ENCODE measurements at places on chromosomes 1 and 21. TPM values are rescaled to one million over a fixed set of nuclear protein-coding genes. Genes with fewer than 3 reads are reported as not detected.
A peak's percentile ranks its signal among the peaks of the same experiment; 100 is the strongest.

DNA sequence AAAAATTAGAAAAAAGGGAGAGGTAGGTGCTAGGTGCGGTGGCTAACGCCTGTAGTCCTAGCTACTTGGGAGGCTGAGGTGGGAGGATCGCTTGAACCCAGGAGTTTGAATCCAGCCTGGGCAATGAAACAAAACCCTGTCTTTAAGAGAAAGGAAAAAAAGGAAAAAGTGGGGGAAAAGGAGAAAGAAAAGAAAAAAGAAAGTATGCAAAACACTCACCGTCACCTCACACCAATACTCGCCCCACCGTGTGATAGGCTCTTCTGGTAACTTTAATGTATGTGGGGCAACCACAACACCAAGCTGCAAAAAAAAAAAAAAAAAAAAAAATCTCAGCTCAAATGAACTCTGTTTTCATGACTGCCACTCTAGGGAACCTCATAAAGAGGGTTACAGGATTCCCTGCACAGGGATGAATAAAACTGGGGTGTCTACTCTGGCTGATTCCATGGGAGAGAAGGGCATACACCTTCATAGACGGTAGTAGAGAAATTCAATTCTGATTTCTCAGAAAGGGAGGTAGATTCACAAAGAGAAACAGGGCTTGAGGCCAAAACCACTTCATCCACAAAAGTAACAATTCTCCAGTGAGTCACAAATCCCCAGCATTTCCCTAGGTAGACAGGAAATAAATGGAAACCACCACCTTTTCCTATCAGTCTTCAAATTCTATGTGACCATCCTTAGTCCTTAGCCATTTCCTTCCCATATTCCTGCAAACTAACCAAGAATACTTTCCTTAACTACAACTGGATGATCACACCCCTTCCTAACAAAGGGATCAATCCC is 2.5 kb downstream of the MRPL9 start:
- H3K36me3 ChIP-seq: no peaks in the 10 kb centered on the region
- H3K27me3 ChIP-seq: no peaks in the 10 kb centered on the region
- H3K27ac ChIP-seq: no peak overlapping the region
- peaks cover 3% of the 10 kb centered on the region for H3K4me1 ChIP-seq
- no peak for DNase-seq

Gene TINAGL1
- polyA plus RNA-seq: 47.3 TPM

Gene SF3B4
- polyA plus RNA-seq: 24.3 TPM

DNA sequence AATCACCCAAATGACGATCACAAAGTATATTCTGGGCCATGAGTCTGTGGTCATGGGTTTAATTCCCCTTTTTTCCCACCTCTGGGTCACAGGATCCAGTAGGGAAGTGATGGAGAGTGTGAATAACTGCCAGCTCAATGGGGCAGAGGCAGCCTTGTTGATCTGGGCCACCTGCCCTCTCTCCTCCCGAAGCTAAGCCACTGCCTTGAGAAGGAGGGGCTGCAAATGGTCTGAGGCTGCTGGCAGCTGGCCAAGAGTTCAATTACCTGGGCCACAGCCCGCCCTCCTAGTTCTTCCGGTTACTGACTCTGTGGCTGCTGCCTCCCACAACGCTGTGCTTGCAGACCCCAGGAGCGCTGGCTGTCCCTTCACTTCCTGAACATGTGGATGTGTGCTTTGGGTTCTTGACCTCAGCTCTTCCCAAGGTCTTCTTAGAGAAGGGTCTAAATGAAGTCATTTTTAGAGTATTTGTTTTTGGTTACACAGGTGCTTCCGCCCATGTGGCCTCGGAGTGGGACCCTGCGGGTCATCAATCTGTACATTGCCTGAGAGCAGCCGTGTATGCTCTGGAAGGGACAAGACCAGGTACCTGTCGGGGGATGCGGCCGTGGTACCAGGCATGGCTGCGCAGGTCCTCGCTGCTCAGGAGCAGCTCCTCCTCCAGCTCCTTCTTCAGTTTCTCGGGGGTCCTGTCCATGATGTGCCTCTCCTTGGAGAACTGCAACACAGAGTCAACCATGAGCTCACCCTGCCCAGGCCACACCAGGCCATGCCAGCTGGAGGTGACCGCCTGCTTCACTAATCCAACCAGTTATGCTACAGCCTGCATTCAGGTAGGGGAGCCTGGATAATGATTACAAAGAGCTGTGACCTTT is 89.7 kb downstream of the BCAR3 start:
- no peak overlapping the region for H3K4me3 ChIP-seq
- H3K27ac ChIP-seq: peak overlapping the region; percentile 94
- H3K4me1 ChIP-seq: peaks cover 11% of the 10 kb centered on the region

- H3K36me3 ChIP-seq: no peaks in the 10 kb centered on the region
- no peaks in the 10 kb centered on the region for H3K4me1 ChIP-seq
- H3K27me3 ChIP-seq: no peaks in the 10 kb centered on the region
- no peak for DNase-seq
- no peak overlapping the region for H3K27ac ChIP-seq
Measured at GRCh38 chr1:67274623-67275325, 32.9 kb upstream of the IL12RB2 start.

Gene EDN2
- 8.3 TPM for polyA plus RNA-seq

DNA sequence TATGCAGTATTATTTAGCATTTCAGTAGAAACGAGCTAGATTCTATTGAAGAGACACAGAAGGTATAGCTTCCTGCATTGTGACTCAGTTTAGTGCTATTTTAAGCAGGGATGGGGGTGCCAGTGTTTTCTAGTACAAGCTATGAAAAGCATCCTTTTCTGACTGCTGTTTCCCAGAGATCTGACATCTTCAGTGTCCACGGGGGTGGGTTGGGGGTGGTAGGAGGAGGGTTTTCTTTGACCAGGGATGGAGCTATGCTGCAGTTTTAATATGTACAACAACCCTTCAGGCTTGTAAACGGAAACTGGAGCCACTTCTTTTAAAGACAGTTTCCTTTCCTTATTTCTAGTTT is 2.7 kb upstream of the NEGR1 start:
- peaks cover 6% of the 10 kb centered on the region for H3K4me1 ChIP-seq
- no peak overlapping the region for H3K4me3 ChIP-seq
- H3K27ac ChIP-seq: no peak overlapping the region
- peaks cover 3% of the 10 kb centered on the region for H3K27me3 ChIP-seq
- no peak for DNase-seq

Gene ZNF648
- polyA plus RNA-seq: not detected

DNA sequence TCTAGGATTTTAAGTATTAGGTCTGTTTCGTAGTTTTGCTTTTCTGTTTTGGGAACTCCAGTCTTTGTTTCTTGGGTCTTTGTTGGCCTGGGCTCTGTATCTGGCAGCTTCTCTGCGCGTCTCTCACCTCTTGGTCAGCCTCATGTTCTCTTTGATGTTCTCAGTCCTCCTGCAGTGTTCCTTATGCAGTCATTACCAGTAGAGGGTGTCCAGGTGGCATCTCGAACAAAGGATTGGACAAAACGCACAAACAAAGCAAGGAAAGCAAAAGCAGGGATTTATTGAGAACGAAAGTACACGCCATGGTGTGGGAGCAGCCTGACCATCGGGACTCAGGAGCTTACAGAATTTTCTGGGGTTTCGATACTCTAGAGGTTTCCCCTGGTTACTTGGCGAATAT is 133.7 kb upstream of the COL6A1 start:
- no peak for DNase-seq
- no peak overlapping the region for H3K4me3 ChIP-seq
- H3K27ac ChIP-seq: no peak overlapping the region
- H3K36me3 ChIP-seq: no peaks in the 10 kb centered on the region
- no peaks in the 10 kb centered on the region for H3K4me1 ChIP-seq
- H3K27me3 ChIP-seq: no peaks in the 10 kb centered on the region

DNA sequence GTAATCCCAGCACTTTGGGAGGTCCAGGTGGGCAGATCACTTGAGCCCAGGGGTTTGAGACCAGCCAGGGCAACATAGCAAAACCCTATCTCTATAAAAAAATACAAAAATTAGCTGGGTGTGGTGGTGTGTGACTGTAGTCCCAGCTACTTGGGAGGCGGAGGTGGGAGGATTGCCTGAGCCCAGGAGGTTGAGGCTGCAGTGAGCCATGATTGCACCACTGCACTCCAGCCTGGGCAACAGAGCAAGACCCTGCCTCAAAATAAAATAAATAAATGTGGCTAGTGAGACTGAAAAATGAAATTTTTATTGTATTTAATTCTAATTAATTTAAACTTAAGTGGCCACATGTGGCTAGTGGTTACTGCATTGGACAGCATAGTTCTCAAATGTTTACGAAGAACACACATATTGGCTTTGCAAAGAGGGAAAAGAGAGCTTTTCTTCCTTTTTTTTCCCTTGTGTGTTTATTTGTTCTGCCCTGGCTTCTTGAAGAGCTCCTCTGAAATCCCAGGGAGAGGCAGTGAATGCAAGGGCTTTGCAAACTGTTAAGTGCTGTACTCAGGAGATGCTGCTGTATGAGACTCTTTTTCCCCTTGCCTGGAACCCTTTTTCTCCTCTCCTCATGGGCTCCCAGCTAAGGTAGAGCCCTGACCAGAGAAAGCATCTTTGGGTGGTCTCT is 59.0 kb upstream of the RPL11 start:
- no peak for DNase-seq
- H3K4me3 ChIP-seq: no peak overlapping the region
- H3K27ac ChIP-seq: no peak overlapping the region
- H3K27me3 ChIP-seq: no peaks in the 10 kb centered on the region

DNA sequence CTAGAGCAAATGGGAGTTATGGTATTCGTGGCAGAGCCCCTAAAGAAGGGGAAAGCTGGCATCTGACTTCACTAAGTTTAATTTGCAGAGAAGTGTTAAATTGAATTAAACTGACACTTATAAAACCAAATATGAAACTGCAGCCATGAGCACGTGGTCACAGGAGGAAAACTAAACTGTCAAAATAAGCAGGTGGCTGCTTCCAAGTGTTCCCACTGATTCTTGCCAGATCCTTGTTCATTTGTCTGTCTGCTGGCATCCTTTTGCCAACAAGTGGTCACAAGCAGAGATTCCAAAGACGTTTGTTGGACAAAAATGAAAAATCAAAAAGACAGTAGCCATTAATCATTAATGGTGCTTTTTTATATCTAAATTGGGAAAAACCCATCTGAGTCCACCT is 6.5 kb upstream of the CELA2B start:
- no peaks in the 10 kb centered on the region for H3K27me3 ChIP-seq
- H3K4me1 ChIP-seq: peaks cover 15% of the 10 kb centered on the region
- no peak for DNase-seq
- peak overlapping the region; percentile 37 for H3K27ac ChIP-seq

DNA sequence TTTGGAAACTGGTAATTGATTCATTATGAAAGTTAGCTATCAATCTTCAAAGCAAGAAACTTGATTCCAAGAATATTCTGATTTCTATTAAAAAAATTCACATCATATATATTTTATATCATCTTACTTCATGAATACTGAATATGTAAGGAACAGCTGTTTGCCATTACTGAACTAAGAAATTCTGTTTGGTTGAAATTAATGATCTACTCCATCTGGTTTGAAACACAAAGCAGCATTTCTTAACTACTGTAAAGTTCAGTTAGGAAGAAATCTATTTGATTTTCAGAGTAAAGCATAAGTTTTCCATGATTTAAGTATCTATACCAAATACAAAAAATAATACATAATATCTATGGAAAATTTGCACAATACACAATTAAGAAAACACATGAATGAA is 66.0 kb upstream of the SCYL3 start:
- H3K27ac ChIP-seq: no peak overlapping the region
- no peak overlapping the region for H3K4me3 ChIP-seq
- H3K4me1 ChIP-seq: no peaks in the 10 kb centered on the region
- DNase-seq: no peak

- DNase-seq: no peak
- H3K27ac ChIP-seq: no peak overlapping the region
- no peaks in the 10 kb centered on the region for H3K27me3 ChIP-seq
- no peaks in the 10 kb centered on the region for H3K4me1 ChIP-seq
- H3K4me3 ChIP-seq: no peak overlapping the region
Measured at GRCh38 chr1:170471398-170472053, 60.4 kb upstream of the GORAB start.

GRCh38 chr1:228407106-228408040 is 738 bp upstream of the TRIM11 start:
- H3K27me3 ChIP-seq: no peaks in the 10 kb centered on the region
- H3K36me3 ChIP-seq: no peaks in the 10 kb centered on the region
- H3K27ac ChIP-seq: peak overlapping the region; percentile 42
- no peaks in the 10 kb centered on the region for H3K4me1 ChIP-seq
- peak overlapping the region; percentile 98 for H3K4me3 ChIP-seq

DNA sequence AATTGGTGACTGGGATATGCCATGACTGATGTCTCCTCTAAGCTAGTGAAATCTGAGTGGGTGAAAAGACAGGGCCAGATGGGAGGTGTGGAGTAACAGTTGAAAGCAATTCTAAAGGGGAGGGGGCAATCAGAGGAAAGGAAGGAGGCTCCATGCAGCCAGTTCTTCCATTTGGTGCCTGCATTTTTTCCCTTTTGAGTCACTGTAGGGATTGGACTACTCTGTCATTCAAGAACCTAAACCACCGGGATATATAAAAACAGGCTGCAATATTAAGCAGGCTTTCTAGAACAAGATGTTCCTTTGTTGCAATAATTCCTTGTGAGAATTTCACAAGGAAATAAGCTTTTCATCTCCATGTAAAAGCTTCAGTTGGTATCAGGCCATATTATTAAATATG is 18.3 kb downstream of the CLIC6 start:
- no peak for DNase-seq
- H3K4me3 ChIP-seq: no peak overlapping the region
- H3K36me3 ChIP-seq: no peaks in the 10 kb centered on the region

Gene TCHHL1
- not detected for polyA plus RNA-seq

Gene NPHS2
- polyA plus RNA-seq: not detected

- H3K4me3 ChIP-seq: no peak overlapping the region
- no peaks in the 10 kb centered on the region for H3K27me3 ChIP-seq
- H3K27ac ChIP-seq: no peak overlapping the region
- no peak for DNase-seq
- no peaks in the 10 kb centered on the region for H3K36me3 ChIP-seq
Measured at GRCh38 chr1:81174811-81175476, 625.8 kb upstream of the ADGRL2 start.

Measured in pancreas (tissue), 10 donors.